ENCODE measurements at places on chromosomes 11 and 22. TPM values are rescaled to one million over a fixed set of nuclear protein-coding genes. Genes with fewer than 3 reads are reported as not detected.

DNA sequence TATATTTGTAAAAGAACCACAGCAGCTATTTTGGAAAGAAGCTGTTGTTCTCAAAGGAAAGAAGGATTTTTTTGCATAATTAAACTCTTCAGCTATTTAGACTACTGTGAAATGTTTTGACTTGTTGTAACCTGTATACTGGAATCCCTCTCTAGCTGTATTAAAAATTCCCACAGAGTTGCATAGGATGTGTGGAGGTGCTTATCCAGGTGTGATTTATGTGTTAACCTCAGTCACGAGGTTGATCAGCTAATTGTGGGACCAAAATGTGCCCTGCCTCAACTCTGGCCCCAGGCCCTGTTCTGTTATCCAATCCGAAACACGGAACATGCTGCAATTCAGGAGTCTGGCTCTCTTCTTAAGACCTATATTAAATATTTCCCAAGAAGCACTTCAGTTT lies 70.1 kb downstream of the LIF start:
- no peaks in the 10 kb centered on the region for H3K27me3 ChIP-seq
- H3K27ac ChIP-seq: no peak overlapping the region
- no peak overlapping the region for H3K4me3 ChIP-seq
- peaks cover 9% of the 10 kb centered on the region for H3K4me1 ChIP-seq

GRCh38 chr22:18066181-18066859 lies 11.5 kb upstream of the PEX26 start:
- H3K36me3 ChIP-seq: no peaks in the 10 kb centered on the region
- no peaks in the 10 kb centered on the region for H3K27me3 ChIP-seq
- no peak for DNase-seq
- H3K27ac ChIP-seq: no peak overlapping the region

The CEND1 gene
- total RNA-seq: 0.94 TPM

The CAVIN3 gene
- 2.9 TPM for total RNA-seq

- peaks cover 16% of the 10 kb centered on the region for H3K27me3 ChIP-seq
- H3K27ac ChIP-seq: no peak overlapping the region
- no peak overlapping the region for H3K4me3 ChIP-seq
- no peaks in the 10 kb centered on the region for H3K36me3 ChIP-seq
Observed at GRCh38 chr11:45850446-45850845, 3.2 kb downstream of the CRY2 start.

GRCh38 chr11:47899801-47900200 lies 51.7 kb upstream of the NUP160 start:
- H3K27me3 ChIP-seq: no peaks in the 10 kb centered on the region
- no peaks in the 10 kb centered on the region for H3K36me3 ChIP-seq
- no peak overlapping the region for H3K4me3 ChIP-seq
- no peak for DNase-seq
- H3K27ac ChIP-seq: no peak overlapping the region

DNA sequence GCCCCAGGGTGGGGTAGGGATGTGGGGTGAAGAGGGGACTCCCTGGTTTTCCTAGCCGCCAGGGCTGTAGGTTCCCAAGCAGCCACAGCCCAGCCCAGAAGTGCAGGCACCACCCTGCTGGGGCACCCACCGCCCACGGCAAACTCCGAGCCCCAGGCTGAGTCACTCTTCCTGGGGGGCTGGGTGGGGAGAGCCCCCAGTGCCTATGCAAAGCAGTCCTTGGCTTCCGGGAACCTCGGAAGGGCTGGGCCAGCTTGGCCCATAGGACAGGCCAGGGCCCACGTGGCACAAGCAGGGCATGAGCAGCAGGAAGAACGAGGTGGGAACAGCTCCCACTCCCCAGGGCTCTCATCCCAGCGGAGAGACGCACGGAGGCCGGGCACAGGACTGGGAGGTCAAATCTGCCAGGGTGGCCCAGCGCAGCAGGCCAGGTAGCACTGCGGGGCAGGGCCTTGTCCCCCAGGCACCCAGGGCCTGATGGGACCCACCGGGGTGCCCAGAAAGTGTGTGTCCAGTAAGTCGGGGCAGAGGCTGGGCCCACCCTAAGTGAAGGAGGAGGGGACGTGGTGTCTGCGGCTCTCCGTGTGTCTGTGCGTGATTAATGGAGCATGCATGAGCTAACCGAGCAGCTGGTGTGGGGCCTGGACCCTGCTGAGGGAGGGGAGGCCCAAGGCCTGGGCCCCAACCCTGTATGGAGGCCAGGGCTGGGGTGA lies 4.6 kb upstream of the IL17REL start:
- H3K36me3 ChIP-seq: no peaks in the 10 kb centered on the region
- no peak overlapping the region for H3K27ac ChIP-seq
- H3K27me3 ChIP-seq: peaks cover 85% of the 10 kb centered on the region
- no peak overlapping the region for H3K4me3 ChIP-seq
- DNase-seq: peak; percentile 1

DNA sequence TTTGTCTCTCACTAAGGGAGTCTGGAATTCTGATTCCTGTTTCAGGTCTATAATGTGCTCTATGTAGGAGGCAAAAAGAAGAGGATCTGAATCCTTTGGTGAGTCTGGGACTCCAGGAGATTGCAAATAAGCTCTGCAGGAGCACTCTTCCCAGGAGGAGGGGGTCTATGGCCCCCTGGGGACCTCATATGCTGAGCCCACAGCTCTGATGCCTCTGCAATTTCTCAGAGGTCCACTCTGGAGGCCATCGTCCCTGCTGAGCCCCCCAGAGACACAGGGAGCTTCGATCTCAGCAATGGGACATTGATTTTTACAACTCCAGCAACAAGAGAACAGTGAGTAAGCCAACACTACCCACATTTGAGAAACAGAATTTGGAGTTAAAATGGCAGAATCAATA lies 20.2 kb upstream of the NRGN start:
- no peak overlapping the region for H3K27ac ChIP-seq
- H3K36me3 ChIP-seq: no peaks in the 10 kb centered on the region
- H3K27me3 ChIP-seq: peaks cover 90% of the 10 kb centered on the region

The MS4A18 gene
- total RNA-seq: not detected

GRCh38 chr11:114135737-114136151 lies 76.2 kb downstream of the ZBTB16 start:
- no peak overlapping the region for H3K4me3 ChIP-seq
- H3K27ac ChIP-seq: no peak overlapping the region
- DNase-seq: peak; percentile 43
- H3K4me1 ChIP-seq: peaks cover 35% of the 10 kb centered on the region

The ANO1 gene
- not detected for total RNA-seq

GRCh38 chr11:110798201-110798900 lies 86.1 kb upstream of the ARHGAP20 start:
- no peaks in the 10 kb centered on the region for H3K36me3 ChIP-seq
- no peak overlapping the region for H3K4me3 ChIP-seq
- H3K27ac ChIP-seq: no peak overlapping the region
- no peak for DNase-seq
- peaks cover 3% of the 10 kb centered on the region for H3K4me1 ChIP-seq
- H3K27me3 ChIP-seq: no peaks in the 10 kb centered on the region

The UPK2 gene
- total RNA-seq: 0.43 TPM

The RNF214 gene
- 43.6 TPM for total RNA-seq

DNA sequence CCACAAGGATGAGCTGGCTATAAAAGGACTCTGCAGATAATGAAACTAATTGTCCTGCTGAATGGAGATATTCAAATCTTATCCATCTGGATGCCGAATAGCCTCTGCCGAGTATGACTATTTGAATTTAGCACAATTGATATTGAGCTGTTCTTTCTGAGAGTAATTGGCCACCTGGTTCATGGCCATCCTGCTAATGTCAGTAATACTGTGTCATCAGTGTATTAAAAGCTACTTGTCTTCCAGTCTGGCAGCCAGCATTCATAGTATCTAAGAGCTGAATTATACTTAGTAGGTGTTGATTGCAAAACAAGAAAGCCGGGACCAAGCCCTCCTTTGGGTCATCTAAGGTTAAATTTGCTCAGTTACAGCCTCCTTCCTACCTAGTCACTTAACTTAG lies 310.7 kb upstream of the NCAM1 start:
- no peak overlapping the region for H3K27ac ChIP-seq
- H3K27me3 ChIP-seq: no peaks in the 10 kb centered on the region
- DNase-seq: no peak
- H3K36me3 ChIP-seq: no peaks in the 10 kb centered on the region
- no peak overlapping the region for H3K4me3 ChIP-seq
